ENCODE measurements at places on chromosomes 1 and 21.
A peak's percentile ranks its signal among the peaks of the same experiment; 100 is the strongest.

DNA sequence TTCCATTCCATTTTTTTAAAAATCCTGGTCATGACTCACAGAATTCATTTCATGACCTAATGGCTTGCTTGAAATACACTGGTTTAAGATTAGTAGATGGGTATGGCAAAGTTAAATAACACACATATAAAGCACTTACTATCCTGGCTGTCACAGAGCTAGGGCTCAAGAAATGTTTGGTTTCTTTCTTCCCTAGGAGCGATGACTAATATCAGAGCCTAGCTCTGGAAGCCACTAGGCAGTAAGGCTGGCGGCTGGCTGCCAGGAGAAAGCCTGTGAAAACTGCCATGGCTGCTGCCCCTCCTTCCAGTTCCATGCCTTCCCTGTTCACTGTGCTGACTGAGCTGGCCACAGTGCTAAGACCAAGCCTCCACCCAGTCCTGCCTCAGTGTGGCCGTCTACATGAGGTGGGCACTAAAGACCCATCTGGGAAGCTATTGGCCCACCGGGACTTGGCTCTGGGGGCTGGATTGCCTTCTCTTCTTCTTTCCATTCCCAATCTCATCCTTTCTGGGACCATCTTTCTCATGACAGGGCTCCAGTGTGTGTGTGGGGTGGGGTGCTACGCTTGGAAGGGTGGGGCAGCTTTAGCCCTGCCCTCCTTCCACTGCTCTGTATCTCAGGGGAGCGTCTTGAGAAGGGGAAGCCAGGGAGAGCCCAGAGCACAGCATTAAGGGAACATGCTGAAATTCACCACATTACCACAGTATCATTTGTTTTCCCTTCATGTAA, 10.8 kb upstream of the ASCL5 start:
- DNase-seq: peak; percentile 81

DNA sequence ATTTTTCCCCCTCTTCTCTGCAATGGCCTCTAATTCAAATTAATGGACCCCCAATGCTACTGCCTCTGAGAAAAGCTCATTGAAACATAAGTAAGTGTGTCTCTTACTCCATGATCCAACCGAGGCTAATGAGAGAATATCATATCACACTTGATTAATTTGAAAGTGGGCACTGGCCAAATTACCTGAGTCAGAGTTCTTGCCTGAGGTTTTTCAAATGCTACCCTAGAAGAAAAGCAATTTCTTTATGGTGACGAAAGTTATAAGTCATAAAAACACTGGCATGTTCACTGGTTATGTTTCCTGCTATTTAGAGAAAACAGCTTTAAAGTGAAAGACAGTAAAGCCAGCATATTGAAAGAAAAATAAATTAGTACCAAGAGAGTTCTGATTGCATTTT, 368.8 kb upstream of the TMPRSS15 start:
- DNase-seq: no peak

DNA sequence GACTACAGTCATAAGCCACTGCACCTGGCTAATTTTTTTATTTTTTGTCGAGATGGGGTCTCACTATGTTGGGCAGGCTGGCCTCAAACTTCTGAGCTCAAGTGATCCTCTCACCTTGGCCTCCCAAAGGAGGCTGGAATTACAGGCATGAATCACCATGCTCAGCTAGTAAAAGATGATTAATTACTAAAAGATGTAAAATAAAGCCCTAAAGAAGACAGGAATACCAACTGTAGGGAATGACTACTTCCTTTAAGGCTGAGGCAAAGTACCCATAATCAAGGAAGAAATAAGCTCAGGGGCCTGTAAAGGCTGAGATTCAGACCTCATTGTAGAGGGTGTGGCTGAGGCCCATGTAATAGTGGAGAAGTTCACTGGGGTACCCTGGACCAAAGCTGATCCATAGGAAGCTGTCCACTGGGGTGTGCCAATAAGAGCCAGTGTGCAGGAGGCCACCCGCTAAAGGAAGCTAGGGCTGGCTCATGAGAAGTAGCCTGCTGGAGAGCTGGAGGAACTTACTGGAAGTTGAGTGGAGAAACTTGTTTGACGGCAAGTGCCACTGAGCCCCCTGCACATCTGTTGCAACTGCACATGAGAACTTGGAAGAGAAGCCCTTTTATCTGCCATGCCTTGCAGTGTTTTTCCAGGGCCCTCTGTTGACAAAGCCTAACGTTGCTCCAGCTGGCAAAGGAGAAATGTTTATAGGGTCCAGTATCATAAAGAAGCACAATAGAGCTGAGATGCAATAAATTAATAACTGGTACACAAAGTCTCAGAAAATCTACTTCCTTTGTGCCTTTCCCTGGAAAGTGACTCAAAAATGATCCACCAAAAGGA, 17.8 kb upstream of the SERTAD4 start:
- DNase-seq: no peak

DNA sequence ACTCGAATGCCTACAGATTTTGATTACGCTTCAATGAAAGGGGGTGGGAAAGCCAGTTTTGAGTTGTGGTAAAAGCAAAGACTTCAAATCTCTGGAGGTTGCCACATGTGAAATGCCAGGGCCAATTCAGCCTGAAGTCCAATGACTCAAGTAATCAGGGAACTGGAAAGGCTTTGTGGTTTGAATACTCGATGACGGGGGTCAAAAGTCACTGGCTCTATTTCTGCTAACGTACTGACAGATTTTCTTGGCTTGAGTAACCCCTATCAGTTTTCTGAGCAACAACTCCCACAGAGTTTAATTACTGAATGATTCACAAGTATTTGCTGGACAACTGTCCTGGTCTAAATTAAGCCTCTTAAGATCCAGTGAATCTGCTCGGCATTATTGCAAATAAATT, 152.2 kb downstream of the SIPA1L2 start:
- peak; percentile 78 for DNase-seq

DNA sequence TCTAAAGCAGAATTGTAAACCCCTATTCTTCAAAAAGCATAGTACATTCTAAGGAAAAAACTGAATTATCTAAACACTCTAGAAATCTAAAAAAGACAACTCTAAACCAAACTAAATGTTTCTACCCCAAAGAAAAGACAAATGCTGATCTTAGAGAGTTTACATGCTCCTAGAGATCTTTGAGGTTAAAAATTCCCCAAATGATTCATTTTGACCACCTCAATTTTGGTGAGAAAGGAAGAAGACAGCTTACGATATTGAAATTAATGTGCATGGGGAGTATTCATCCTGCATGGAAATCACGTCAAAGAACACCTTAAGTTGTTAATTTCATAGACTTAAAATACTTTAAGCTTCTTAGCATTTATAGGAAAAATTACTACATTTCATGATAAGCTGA, 377.8 kb upstream of the RUNX1 start:
- no peak for DNase-seq

GRCh38 chr1:233328142-233328921, 808 bp downstream of the MAP3K21 start:
- DNase-seq: no peak

DNA sequence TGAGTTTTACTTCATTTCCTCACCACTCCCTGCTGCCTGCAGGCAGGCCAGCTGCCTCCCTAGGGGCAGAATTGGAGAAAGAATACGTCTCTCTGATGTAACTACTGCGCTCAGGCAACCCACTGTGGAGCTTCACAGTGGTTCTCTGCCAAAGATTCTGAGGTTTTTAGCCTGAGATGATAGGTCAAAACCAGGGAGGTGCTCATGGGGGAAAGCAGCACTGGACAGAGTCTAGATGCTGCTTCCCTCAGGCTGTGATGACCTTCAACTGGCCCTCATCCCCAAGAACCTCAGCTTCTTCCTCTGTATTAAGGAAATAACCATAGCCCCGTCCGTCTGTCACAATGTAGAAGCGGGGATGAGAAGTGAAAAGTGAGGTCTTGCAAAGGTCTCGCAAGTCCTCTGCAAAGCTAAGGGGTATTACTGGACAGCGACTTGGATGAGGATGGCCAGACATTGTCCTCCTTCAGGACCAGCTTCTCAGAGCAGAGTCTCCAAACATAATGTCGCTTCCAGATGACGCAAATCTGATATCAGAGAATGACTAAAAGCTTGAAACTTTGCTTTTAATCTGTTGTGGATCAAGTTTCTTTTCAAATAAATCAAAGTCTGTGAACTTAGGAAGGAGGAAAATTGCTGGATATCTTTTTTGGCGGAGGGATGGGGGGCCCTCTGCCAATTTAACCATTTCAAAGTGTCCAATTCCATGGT, 65.9 kb upstream of the ATP5PO start:
- DNase-seq: peak; percentile 28

DNA sequence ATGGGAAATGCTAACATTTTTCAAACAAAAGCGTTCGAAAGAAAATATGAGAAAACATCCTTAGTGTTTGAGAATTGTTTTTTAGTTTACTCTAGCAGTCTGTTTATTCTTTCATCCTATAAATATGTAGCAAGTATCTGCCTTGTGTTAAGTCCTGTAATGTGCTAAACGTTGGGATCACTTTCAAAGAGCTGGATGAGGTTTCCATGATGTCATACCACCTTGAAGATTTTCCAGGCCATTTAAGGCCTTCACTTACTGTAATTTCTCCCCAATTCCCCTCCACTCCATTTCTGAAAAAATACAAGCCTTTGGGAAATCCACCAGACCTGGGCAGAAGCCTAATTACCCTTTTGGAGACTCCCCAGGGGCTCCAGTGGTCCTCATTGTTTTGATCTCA, 24.2 kb upstream of the CTBS start:
- DNase-seq: peak; percentile 32

GRCh38 chr1:205058853-205059252, 15.8 kb downstream of the CNTN2 start:
- DNase-seq: no peak

GRCh38 chr1:10679496-10680220, 116.8 kb downstream of the CASZ1 start:
- peak; percentile 48 for DNase-seq

- DNase-seq: peak; percentile 52
These were observed 8.3 kb downstream of the VSIG8 start for GRCh38 chr1:159854116-159854692.

GRCh38 chr1:156958247-156958714, 37.8 kb downstream of the LRRC71 start:
- no peak for DNase-seq

GRCh38 chr1:166675213-166675612, 164.1 kb upstream of the POGK start:
- no peak for DNase-seq

GRCh38 chr21:41242238-41242829, 74.3 kb upstream of the FAM3B start:
- DNase-seq: no peak

- DNase-seq: no peak
These were observed 79.0 kb downstream of the CASZ1 start for GRCh38 chr1:10717296-10718082.

DNA sequence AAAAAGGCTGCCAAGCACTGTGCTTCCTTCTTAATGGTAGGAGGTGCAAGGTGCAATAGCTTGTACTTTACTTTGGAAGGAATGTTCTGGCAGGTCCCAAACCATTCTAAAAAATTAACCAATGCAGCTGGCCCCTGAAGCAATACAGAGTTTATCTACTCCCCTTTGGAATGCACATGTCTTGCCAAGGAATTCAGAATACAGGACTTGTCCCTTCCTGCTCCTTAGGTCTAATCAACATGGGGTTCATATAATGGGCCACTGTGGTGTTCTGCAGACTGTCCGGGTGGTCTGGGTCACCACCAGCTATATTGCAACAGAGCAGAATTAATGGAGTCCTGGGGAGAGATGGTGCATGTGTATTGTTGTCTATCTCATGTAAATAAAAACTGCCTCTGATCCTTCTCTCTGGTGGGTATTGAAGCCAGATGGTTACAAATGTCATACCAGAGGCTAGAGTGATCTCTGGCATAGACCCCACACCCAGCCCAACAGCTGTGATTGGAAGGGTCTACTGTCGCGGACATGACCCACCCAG, 112.8 kb downstream of the RIPK4 start:
- DNase-seq: peak; percentile 89

GRCh38 chr1:37034121-37035013, at the start of gene GRIK3:
TSS of gene GRIK3 (minus strand) at chr1:37034515. CDS start at chr1:37034108, 407 bp downstream.
- no peak for DNase-seq

GRCh38 chr1:65176591-65176990, 28.6 kb downstream of the AK4 start:
- DNase-seq: no peak

GRCh38 chr1:200409203-200409760, 554 bp downstream of the ZNF281 start:
- DNase-seq: peak; percentile 40

GRCh38 chr1:203321273-203322052, 16.1 kb downstream of the BTG2 start:
- no peak for DNase-seq

DNA sequence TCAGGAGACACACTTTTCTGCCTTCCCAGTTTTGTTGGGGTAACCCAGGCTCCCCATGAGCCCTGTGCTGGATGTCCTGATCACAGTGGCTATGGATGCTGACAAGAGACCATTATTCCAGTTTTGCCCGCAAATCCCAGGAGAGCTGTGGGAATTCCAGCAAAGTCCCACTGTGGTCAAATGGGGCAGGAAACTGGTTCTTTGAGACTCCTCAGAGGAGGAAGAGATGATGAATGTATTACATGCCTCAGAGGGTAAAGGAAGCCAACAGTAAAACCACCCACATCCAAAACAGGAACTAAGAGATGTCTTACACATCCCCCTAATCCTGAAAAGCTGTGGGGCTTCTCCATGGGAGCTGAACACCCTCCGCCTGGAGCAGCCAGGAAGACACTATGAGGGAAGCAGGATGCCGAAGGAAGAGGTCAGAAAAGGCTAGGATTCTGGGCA, 12.8 kb upstream of the MPZL1 start:
- DNase-seq: peak; percentile 14

DNA sequence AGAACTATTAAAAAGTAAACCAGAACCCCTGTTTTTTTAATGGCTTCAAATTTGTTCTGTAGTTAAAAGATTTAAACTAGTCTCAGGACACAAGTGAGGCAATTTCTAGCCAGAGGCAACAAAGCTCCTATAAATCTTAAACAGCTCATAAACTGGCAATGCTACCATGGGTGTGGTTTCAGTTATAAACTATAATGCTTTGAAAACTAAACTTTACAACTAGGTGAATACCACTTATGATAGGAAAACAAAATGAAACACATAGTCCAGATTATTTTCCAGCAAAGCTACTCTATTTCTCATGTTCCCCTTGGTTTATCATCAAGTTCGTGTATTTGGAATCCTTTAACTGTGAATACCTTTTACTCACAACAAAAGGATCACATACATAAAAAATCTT, 282.5 kb downstream of the VAV3 start:
- DNase-seq: no peak

GRCh38 chr1:48405400-48405799, 66.6 kb downstream of the SPATA6 start:
- DNase-seq: no peak

- no peak for DNase-seq
These were observed 3.9 kb downstream of the C1QTNF12 start for GRCh38 chr1:1242461-1243265.

DNA sequence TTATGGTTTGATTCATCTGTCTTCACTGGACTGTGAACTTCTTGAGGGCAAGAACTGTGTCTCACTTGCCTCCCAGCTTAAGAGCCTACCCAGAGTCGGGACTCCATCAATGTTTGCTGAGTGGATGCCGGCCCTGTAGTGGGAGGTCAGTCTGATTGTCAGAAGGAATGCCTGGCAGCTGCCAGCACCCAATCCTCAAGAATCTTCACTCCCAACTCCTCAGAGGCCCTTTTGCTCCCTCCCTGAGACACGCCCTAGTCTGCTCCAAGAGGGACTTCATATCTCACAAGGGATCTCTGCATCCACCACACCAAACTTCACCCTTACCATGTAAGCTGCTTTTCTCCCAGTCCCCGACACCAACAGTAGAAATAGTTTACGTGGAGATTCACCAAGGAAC, 15.2 kb upstream of the KDM4A start:
- no peak for DNase-seq

GRCh38 chr1:26280333-26281042, 602 bp downstream of the SH3BGRL3 start:
- no peak for DNase-seq
